ENCODE measurements at places on chromosomes 3 and 15.

DNA sequence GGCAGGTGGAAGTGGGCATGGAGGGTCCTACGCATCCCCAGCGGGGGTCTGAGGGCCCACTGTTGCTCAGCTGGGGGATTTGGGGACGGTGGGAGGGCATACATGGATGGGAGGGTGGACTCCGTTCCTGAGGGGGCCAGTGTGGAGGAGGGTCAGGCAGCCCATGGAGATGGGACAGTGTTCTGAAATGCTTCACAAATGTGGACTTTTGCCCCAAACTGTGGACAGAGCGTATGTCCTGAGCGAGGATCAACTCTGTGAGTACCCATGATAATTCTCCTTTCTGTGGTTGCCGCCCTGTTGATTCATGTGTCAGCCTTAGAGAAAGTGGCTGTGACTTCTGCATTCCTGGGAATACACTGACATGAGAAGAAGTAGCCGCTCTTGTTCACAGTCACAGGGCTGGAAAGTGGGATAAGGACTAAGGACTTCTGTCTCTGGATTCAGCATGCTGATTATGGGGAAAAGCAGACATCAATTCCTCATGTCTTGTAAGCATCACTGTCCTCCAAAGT, 33.4 kb downstream of the SMAD3 start:
- no peak for DNase-seq

- DNase-seq, result no peak
These were observed 5.0 kb upstream of the PROK2 start for GRCh38 chr3:71789922-71790321.

GRCh38 chr3:69324362-69325025, 61.4 kb downstream of the FRMD4B start:
- DNase-seq, result peak; percentile 7

DNA sequence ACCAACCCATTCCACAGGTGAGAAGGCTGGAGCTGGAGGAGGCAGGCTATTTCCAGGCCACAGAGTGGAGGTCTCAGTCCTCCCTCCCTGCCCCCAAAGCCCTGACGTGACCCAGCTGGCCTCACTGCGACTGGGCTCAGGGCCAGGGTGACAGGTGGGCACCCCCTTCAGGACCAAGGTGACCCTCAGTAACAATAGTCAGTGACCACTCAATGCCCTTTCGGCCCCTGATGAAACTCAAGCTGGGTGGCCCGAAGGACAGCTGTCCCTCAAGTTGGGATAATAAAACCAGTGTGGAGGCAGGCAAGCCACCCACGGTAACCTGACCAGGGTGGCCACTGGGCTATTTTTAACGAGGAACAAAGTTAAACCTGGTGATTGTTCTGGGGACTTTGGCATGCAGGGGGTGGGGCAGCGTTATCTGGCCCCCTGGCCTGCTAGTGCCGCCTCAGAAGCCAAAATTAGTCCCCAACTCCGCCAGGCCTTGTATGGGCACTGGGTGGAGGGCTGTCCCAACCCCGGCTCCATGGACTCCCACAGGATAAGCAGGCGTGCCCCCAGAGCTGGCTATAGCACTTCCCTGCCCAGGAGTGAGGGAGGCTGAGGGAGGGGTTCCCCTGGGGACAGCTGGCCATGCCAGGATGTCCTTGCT, 1.1 kb downstream of the TNNC1 start:
- DNase-seq, result no peak

DNA sequence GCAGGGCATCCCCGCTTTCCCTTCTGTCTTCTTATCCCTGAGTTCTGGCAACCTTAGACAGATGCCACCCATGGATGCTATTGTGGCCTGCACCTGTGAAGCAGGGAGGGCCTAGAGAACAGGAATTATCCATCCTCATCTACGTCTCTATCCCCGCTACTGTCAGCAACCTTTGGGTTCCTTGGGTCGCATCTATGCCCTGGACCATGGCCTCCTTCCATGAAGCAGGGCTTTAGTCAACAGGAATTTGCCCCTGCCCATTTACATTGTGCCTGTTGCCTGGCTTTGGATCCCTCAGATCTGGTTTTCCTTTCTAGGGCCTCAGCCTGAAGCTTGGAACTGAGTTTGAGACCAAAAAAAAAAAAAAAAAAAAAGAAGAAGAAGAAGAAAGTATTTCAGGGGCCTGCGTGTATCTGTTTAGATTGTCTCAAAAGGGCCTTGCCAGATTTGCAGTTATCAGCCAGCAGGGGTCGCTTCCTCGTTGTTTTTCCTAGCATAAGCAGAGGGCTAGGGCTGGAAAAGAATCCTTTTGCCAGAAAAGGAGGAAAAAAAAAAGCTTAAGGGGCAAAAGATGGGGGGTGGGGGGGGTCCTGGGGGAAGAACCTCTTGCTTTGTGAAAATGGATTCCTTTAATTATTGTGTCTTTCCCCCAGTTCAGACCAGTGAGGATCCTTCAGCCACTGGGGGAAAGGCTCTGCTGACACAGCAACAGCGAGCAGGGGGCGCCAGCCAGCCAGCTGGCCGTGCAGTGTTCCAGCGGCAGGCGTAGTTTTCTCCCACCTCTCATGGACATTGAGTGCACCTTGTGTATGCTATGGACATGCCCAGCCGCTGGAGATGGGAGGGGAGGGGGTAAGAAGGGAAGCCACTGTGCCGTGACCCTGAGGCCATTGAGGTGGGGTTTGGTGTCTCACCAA, 65.7 kb upstream of the ALDH1L1 start:
- peak; percentile 34 for DNase-seq

- DNase-seq, result no peak
These were observed 4.7 kb downstream of the SYNM start for GRCh38 chr15:99109555-99110021.

DNA sequence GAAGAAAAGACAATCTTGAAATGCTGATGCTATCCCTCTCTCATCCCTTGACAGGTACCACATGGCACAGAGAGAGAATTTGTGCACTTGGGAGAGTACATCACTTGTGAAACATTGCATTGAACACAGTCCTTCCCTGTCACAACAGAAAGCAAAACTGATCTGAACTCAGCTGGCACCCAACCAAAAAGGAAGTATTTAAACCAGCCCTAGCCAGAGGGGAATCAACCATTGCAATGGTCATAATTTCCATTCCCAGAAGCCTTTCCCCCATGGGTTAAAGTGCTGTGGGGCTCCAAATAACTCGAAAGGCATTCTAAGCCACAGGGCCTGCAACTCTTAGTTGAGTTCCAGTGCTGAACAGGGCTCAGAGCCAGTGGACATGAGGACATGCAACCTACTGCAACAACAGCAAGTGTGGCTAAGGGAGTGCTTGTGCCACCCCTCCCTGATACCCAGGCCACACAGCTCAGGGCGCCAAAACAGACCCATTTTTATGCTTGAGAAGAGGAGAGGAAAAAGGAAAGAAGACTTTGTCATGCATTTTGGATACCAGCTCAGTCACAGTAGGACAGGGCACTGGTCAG, 530.8 kb upstream of the BCHE start:
- DNase-seq, result no peak

GRCh38 chr3:122247825-122248185, 64.3 kb downstream of the CASR start:
- peak; percentile 82 for DNase-seq

- no peak for DNase-seq
These were observed 189.4 kb downstream of the TJP1 start for GRCh38 chr15:29632671-29633406.

DNA sequence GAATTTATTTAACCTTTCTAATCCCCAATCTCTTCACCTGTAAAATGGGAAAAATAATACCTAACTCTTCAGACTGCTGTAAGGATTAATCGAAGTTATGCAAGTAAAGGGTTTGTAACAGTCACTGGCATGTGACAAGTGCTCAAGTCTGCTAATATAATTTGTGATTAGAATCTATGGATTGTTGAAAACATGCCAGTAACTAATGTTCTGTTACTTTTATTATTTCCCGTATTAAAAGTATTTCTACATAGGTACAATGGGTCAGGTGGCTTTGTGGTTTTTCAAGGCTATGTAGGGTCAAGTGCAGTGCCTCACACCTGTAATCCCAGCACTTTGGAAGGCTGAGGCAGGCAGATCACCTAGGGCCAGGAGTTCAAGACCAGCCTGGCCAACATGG, 29.4 kb downstream of the ULK4 start:
- no peak for DNase-seq

- no peak for DNase-seq
These were observed 746.8 kb upstream of the LMCD1 start for GRCh38 chr3:7754653-7755441.

DNA sequence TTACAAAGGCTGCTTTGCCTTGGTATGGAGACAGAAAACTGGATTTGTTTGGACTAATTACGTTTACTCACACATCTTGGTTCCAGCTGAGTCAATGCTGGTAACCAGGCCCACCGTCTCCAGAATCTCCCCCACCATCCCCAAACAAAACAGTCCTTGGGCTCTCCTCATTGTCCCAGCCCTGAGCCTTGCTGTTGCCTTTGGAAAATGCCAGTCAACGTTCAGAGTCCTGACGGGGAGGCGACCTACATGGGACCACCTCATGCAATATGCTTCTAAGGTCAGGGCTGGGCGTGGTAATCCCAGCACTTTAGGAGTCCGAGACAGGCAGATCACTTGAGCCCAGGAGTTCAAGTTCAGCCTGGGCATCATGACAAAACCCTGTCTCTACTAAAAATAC, 85.2 kb upstream of the IQSEC1 start:
- no peak for DNase-seq

DNA sequence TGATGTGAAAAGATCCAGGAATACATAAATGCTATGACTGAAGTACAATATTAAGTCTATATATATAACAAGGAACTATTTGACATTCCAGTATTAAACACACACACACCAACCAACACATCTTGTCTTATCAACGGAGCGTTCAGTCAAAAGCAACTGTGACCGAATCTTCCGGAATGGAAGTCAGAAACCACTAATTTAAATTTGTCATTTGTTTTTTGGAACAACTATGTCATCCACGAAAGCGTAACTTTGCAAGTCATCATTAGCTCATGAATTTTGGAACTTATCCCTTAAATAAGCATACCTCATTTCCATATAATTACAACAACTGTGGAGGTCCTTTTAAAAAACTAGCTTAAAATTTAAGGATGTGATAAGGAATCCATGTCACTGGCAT, 5.0 kb downstream of the ZNF385D start:
- no peak for DNase-seq

DNA sequence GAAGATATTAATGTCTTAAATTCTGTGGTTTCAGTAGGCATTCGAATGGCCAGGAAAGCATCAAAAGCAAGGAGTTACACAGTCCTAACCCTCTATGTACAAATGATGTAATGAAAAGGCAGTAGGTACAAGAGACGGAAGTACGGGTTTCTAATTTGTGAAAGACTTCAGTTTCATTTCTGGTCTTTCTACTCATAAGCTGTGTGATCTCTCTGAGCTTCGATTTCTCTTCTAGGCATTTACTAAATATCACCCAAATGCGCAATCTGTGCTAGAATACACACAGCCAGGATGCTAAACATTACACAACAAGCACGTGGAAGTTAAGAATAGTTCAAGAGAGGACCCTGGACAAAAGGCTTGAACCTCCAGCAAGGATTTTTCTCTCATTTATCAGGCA, 17.9 kb upstream of the STIMATE start:
- DNase-seq, result no peak

DNA sequence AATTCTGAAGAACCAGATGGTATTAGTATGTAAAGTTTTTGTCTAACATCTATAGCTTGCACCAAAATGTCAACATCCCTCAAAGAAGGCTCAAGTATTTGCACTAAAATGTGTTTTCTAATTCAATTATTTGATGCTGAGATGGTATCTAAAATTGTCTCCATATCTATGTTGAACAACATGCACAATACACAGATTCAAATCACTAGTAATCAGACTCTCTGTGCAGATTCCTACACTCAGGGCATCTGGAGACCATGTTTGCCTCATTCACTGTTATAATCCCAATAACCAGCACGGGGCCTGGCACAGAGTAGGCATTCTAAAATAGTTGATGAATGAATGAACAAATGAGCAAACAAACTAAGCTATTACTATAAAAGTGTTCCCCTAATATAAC, 2.6 kb downstream of the FILIP1L start:
- no peak for DNase-seq

- DNase-seq, result no peak
These were observed 1.5 kb downstream of the CEP97 start for GRCh38 chr3:101725890-101726275.

DNA sequence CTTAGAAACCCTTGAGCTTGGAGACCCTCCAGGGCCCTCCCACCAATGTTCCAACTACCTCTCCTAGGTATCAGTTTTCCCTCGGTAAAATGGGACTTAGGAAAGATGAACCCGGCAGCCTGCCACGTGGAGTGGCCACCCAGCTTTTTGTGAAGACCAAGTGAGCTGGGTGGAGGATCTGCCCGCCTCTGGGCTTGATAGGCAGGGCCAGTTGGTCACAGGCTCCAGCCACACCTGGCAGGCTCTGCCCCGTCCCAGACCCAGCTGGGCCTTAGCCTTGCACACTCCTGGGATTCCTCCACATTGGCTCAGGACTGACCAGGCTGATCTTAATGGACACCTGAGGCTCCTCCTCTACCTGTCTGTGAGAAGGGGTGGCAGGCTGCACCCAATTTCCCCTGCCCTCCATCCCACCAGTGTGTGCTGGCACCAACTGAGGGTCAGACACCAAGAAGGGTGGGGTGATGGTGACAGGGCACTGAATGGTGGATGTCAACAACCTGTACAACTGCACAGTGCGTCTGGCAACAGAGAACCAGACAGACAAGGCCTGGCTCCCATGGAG, 761 bp upstream of the GRIP2 start:
- no peak for DNase-seq

DNA sequence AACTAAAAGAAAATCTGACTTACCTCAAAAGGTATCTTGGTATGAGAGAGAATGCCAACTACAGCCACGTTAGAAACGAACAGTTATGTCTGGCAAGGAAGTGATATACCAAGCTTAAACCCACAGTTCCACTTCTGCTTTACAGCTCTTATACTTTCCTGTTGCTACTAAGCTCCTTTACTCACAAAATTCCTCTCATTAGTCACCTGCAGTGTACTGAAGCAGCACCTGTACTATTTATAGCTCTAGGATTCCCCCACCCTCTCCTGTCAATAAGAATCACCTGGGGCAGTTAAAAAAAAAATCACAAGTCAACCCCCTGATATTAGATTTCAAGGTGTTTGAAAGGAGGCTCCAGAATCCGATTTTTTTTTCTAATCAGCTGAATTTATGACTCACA, 2.9 kb upstream of the TMEM266 start:
- no peak for DNase-seq

DNA sequence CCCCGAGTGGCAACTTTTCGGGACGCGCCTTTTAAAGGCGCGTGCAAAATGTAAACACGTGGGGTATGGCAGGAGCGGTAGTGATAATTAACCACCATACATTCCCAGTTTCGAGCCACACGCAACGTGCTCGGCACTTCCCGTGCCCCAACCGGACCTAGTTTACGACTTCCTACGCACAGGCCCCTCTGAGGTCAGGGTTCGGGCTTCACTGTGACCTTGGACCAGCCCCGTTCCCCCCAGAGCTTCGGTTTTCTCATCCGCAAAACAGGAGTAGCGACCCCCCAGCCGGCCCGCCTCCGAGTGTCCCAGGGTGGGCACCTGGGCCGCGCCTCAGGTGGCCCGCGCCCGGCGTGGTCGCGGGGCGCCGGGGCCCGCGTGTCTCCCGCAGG, 451 bp downstream of the CHCHD4 start:
- peak; percentile 8 for DNase-seq
